ENCODE measurements at places on chromosomes 16 and 17.

- no peak for DNase-seq
Measured at GRCh38 chr17:8337802-8338752, 1.6 kb upstream of the ODF4 start.

- DNase-seq = peak; percentile 68
Measured at GRCh38 chr16:3020247-3020603, at the start of gene TNFRSF12A. TNFRSF12A (plus strand) TSS chr16:3020368; CDS start chr16:3020398, 30 bp downstream.

DNA sequence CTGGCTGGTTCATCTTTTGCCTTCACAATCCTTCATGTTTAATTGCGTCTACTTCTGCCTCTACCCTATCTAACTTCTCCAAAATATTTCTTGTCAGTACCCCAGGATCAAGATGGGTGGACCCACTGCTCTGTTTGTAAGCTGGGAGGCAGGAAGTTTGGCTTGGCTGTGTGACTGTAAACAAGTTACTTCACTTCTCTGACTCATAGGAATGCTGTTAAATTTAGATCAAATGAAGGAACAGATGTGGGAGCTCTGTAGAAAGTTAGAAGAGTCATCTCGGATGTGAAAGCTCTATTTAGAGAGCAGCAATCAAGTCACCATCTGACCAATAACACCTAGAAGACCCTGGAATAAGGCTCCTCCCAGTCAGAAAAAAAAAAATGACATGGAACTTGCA is 55.2 kb upstream of the MRTFB start:
- no peak for DNase-seq

GRCh38 chr16:8675183-8676159 is 1.1 kb downstream of the ABAT start:
- DNase-seq = no peak

DNA sequence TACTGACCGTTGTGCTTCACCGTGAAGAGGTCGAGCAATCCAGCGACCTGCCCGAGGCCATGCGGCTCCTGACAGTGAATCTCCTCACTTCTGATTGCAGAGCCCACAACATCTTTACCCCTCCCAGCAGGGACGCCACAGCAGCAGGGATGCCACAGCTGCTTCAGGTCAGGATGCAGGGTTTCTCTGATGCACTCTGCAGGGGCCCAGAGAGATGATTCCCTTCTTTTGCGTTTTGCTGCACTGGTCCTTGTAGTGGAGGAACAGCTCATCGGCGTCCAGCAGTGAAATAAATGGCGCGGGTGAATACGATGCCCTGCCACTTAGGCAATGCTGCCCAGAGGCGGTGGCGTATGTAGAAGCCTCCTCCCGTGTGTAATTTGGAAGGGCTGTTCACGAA is 5.6 kb downstream of the KIAA0513 start:
- DNase-seq = no peak

- DNase-seq = no peak
Measured at GRCh38 chr17:51029568-51030463, 90.9 kb downstream of the SPAG9 start.

- no peak for DNase-seq
Measured at GRCh38 chr17:32266389-32267301, 1.0 kb downstream of the RHBDL3 start.

GRCh38 chr17:43939886-43940285 is 2.4 kb downstream of the PPY start:
- no peak for DNase-seq

DNA sequence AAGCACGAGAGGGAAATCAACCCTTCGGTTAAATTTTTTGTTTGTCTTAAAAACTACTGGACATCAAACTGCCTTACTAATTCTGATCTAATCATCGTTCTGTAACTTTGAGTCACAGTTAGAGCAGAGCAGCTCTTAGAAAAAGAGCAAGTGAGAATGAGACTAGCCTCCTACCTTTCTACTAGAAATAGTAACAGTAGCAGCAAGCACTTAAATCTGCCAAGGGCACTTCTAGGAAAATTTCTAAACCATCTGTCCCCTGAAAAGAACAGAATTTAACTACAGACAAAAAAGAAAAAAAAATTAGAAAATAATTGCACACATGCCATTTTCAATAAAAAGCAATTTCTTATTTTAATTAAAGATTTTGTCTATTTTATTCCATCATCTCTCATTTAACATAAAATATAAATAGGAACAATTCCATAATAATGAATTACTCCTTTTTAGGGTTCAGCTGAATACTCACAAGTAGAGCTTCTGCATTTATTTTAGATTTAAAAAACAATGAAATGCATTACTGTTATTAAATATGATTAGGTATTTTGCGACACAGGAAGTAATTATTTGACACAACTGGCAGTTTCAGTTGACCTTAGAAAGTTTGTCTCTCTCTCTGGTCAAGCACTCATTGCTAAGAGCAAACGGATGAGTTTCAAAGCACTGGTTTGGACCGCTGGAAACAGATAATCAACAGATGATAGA is 250.8 kb upstream of the SOX9 start:
- DNase-seq = no peak

DNA sequence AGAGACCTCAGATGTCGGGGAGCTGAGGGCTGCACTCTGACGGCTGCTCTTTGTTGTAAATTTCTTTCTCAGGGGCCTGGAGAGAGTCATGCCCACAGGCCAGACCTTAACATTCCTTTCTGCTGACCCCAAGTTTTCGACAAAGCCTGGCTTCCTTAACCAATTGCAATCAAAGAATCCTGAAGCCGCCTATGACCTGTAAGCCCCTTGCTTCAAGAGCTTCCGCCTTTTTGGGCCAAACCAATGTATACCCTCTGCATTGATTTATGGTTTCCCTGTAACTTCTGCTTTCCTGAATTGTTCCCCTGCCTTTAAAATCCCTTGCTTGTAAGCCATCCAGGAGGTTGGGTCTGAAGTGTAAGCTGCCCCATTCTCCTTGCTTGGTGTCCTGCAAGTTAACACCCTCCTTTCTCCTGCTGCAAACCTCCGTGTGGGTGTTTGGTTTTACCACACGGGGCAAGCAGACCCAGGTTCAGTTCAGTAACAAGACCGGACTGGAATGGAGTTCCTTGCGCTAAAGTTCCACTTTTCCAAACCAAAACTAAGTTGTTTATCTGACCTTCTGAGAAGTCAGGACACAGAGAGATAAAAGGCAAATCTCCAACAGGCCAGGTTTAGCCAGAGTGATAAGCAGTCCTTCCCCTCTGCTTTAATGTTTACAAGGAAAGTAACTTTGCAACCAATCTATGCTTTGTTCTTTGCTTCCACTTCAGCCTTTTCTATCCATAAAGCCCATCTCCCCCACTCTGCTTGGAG is 141.6 kb downstream of the KCNJ12 start:
- DNase-seq = no peak

DNA sequence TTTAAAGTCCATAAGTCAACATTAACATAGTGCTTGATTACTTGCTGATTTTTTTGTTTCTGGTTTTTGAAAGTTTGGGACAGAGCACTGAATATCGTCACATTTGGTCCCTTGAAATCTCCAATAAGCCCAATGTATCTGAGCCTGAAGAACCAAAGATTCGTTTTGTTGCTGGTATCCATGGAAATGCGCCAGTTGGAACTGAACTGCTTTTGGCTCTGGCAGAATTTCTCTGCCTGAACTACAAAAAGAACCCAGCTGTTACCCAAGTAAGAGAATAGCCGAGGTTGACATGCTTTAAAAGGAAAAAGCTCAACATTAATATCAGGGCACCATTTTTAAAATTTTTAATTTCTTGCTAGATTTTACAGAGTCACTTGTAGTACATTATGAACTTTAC is 27.7 kb upstream of the GOSR1 start:
- DNase-seq = no peak

GRCh38 chr17:61511480-61512182 is 59.4 kb downstream of the TBX4 start:
- no peak for DNase-seq

- DNase-seq = no peak
Measured at GRCh38 chr16:48963901-48964615, 317.6 kb downstream of the CBLN1 start.

- no peak for DNase-seq
Measured at GRCh38 chr17:30549864-30550511, 72.8 kb downstream of the GOSR1 start.

DNA sequence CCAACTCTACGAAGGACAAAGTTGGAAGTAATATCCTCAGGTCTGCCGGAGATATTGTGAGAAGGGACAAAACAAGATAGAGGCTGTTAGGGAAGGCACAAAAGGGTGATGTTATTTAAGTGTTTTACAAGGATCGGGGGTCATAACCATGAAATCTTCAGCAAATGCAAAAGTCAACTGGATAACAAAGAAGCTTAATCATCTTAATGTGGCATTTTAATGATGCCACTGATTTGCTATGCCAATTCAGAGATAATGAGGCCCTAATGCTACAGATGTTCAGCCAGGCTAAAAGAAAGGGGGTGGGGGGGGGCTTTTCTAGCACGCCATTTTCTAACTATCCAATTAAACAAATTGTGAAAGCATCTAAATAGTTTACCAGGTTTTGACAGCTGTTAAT is 63.1 kb downstream of the IKZF3 start:
- no peak for DNase-seq

DNA sequence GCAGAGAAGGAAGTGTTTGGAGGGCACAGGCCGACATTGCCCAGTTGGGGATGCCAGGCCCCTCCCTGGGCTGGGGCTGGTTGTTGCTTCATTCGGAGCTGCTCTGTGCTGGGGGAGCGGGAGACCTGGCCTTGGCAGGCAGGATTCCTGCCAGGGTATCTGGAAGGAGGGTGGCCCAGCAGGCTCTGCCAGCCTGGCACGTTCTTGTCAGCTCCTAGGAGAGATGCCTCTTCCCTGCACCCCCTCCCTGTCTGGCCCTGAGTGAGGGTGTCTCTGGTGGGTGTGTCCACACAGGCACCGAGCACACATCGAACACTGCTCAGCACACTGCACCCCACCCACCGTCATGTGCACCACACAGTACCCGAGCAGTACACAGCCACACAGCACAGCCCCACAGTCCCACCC is 35.2 kb downstream of the ARHGAP23 start:
- no peak for DNase-seq

- DNase-seq = no peak
Measured at GRCh38 chr16:1674751-1675664, 3.1 kb upstream of the JPT2 start.

GRCh38 chr16:3131755-3132377 is 3.0 kb upstream of the ZNF213 start:
- no peak for DNase-seq

DNA sequence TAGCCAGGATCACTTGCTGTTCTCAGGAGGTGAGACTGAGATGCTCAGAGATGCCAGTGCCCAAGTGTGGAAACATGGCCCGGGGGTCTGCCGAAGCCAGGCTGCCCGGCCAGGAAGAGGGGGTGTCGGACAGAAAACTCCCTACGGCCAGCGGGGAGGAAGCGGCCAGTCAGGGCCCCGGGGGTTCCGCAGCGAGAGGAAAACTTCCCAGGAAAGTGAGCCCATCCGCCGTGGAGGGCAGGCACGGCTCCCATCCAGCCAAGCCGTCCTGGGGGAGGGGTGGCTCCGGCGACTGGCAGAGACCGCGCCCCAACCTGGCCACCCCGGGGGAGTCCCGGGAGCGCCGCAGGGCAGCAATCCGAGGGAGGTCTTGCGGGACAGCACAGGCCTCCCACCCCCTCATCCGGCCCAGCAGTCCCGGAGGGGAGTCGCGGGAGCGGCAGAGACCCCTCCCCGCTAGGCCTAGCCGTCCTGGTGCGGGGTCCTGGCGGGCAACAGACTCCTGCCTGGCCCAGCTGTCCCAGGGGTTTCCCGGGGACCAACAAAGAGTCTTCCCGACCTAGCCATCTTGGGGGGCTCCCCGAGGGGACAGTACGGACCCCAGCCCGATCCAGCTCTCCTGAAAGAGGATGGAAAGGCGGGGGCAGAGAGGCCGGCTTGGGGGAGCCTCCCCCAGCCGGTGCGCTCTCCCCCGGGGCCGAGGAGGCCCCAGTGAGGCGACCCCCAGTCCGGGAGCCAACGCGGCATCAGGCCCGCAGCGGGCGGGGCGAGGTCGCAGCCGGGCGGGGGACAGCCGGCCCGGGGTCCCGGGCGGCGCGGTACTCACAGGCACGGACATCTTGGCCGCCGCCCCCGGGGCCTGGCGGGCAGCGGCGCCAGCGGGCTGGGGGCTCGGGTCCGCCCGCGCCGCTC is 13.8 kb upstream of the BCAR1 start:
- DNase-seq = no peak

- no peak for DNase-seq
Measured at GRCh38 chr16:12229759-12230594, 253.4 kb downstream of the SNX29 start.

- no peak for DNase-seq
Measured at GRCh38 chr16:79714440-79714839, 113.9 kb upstream of the MAF start.

DNA sequence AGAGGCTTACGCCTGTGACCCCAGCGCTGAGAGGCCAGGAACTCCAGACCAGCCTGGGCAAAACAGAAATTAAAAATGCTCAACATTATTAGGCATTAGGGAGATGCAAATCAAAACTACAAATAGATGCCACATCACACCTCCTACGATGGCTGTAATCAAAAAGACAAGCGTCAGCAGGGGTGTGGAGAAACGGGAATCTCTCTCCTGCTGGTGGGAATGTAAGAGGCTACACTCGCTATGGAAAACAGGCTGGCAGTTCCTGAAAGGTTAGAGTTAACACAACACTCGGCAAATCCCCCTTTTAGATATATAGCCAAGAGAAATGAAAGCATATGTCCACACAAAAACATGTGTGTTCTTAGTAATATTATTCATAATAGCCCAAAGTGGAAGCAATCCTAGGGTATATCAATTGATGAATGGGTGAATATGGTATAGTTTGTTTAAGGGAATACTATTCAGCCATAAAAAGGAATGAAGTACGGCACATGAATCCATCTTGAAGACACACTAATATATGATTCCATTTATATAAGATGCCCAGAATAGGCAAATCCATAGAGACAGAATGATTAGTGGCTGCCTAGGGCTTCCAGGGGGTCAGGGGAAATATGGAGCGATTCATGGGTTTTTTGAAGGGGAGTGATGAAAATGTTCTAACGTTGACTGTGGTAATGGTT is 1.8 kb upstream of the NPRL3 start:
- DNase-seq = no peak

- no peak for DNase-seq
Measured at GRCh38 chr17:4083187-4083586, 59.6 kb downstream of the ZZEF1 start.

Data from NCI-H2081 (cell line).